CD14-positive monocyte (primary cell): ENCODE measurements at places on chromosomes 2 and 18. TPM values are rescaled to one million over a fixed set of nuclear protein-coding genes. Genes with fewer than 3 reads are reported as not detected.

PRSS56 gene
- polyA plus RNA-seq: not detected

DNA sequence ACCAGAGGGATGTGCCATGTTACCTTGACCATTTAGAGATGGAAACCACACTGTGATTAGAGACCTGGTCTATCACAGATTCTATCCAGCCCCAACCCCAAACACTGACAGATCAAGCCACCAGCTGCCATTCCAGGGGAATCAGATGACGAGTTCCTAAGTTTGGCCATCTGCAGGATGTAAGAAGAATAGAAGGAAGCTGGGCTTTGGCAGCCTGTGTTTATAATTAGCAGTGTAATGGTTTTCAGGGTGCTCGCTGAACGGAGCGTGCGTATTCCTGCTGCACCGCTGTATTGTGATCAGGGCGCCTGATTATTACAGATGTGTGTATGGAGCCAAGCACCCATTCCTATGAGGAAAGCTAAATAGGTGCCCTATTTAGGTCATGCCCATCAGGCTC lies 138.1 kb downstream of the LRRC30 start:
- H3K36me3 ChIP-seq: no peaks in the 10 kb centered on the region
- H3K27me3 ChIP-seq: no peaks in the 10 kb centered on the region
- H3K27ac ChIP-seq: no peak overlapping the region
- no peak overlapping the region for H3K4me3 ChIP-seq
- H3K4me1 ChIP-seq: peaks cover 5% of the 10 kb centered on the region

DNA sequence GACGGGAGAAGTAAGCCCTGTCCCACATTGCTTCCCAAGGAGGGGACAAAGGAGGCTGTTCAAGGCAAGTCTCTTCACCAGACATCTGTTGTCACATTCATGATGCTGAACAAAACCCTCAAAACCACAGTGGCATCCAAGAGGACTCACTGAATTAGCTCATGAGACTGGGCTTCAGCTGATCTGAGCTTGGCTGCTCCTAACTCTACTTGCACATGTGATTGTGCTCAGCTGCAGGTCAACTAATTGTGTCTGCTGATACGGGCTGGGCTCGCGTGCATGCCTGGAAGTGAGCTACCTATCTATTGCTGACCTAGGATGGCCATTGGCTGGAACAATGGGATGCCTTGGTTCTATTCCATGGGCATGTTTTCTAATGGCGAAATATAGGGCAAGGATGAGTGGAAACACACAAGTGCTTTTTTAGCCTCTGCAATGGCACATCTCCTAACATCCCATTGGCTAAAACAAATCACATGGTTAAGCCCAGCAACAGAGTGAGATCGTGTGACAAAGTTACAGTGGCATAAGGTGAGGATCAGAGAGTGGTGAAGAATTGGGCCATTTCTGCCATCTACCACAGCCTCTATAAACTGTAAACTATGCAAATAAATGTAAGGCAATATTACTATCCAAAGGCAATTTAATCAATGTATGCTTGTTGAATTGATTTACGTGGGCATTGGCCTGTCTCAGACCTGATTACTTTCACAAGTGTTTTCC lies 52.9 kb upstream of the CAPN13 start:
- no peaks in the 10 kb centered on the region for H3K36me3 ChIP-seq
- no peaks in the 10 kb centered on the region for H3K4me1 ChIP-seq
- H3K4me3 ChIP-seq: no peak overlapping the region
- H3K27ac ChIP-seq: no peak overlapping the region
- DNase-seq: no peak

ABCB11 gene
- not detected for polyA plus RNA-seq

DNA sequence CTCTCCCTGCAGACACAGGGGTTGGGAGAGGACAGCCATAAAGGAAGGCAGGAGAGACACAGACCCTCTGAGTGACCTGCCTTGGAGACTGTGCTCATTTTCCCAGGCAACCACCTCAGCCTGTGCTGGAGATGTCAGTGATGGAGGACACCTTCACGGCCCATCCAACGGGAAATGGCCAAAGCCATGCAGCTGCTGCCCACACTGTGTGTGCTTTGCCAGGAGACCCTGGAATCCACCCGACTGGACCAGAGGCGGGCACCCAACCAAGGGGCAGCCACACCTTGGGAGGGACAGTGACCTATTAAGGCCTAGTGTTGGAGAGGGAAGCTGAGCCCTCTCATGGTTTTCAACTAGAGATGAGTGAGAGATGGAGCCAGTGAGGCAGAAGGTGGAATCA lies 192.5 kb downstream of the SMAD2 start:
- no peak overlapping the region for H3K4me3 ChIP-seq
- H3K27me3 ChIP-seq: peaks cover 5% of the 10 kb centered on the region
- DNase-seq: no peak

CRYGC gene
- polyA plus RNA-seq: not detected

DNA sequence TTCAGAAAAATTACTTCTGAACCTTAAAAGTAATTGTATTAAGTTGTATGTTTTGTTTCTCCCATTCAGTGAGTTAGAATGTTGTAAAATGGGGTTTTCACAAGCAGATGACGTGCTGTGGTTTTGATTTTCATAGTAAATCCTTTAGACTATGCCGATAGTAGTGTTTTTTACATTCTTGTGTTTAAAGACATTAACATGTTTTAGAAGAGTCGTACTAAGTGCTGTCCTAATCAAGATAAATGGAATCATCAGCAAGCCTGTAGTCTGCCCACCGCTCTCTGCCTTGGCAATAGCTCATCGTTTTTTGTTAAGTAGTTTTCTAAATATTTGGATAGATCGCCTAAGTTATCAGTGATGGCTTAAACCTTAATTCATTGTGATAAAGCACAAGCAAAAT lies 21.5 kb downstream of the PKP4 start:
- H3K4me3 ChIP-seq: no peak overlapping the region
- H3K4me1 ChIP-seq: no peaks in the 10 kb centered on the region
- H3K27ac ChIP-seq: no peak overlapping the region
- DNase-seq: no peak

VWA3B gene
- polyA plus RNA-seq: not detected

DNA sequence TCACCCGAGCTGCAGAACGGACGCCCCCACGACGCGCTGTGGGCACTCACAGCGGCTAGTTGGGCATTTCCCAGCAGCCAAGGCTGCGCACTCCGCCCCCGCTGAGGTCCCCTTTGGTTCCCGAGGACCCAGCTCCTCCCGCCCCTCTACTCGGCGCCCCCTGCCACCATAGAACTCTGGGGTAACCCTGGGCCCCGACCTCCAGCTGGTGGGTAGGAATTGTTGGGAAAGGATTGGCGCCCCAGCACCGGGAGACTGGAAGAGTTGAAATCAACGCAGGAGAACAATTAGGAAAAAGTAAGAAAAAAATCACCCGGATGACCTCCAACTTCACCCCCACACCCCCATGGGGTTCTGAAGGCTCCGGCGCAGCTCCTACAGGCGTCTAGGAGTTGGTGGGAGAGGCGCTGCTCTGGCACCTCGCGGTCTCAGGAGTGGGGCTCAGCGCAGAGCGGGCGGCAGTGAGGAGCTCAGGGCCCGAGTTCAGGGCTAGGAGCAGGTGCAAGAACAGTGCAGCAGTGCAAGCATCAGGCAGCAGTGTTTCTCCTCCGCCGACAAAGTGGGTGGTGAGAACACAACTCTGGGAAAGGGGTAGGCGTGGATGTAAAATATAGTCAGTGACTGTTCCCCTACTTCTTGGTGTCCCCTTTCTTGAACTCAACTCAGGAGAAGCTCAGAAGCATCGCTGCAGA lies 14.0 kb downstream of the POU3F3 start:
- peaks cover 13% of the 10 kb centered on the region for H3K4me1 ChIP-seq
- H3K27me3 ChIP-seq: peaks cover 84% of the 10 kb centered on the region
- H3K4me3 ChIP-seq: no peak overlapping the region
- H3K27ac ChIP-seq: no peak overlapping the region
- DNase-seq: no peak

CFAP65 gene
- not detected in 2 replicates for polyA plus RNA-seq

CDK15 gene
- polyA plus RNA-seq: not detected

DNA sequence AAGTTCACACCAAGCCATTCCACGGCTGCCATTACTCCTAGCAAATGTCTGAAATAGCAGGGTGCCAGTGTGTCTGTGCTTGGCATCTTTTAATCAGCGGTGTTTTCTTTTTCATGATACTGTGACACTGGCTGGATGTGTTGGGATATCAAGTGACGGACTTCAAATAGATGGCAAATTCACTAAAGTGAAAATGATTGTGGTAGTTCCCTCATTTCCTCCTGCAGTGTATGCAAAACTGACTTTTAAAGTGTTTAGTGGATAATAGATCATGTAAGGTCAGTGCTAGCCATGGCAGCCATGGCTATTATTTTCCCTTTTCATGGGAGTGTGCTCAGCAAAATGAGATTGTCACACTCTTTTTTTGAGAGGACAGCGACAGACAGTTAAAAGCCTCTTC lies 261.5 kb upstream of the SIX3 start:
- no peak overlapping the region for H3K27ac ChIP-seq
- no peaks in the 10 kb centered on the region for H3K36me3 ChIP-seq
- no peak overlapping the region for H3K4me3 ChIP-seq
- no peak for DNase-seq
- H3K27me3 ChIP-seq: no peaks in the 10 kb centered on the region

DNA sequence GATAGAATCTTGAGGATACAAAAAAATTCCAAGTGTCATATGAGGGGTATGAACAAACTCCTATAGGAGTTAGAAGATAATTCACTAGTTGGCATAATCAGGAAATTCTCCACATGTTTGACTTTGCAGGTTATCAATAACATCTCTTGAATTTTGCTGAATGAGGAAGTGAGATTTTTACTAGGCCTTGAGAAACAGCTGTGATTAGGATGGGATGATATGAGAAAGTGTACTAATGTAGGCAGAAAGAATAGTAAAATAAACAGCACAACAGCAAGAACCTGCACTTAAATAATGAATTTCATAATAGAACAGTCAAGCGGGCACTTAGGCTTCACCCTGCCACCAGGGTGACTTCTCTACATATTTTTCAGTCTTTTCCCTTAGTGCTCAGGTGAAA lies 570.8 kb upstream of the CRIM1 start:
- H3K4me3 ChIP-seq: no peak overlapping the region
- no peak overlapping the region for H3K27ac ChIP-seq
- no peaks in the 10 kb centered on the region for H3K27me3 ChIP-seq
- H3K4me1 ChIP-seq: no peaks in the 10 kb centered on the region
- no peaks in the 10 kb centered on the region for H3K36me3 ChIP-seq
- DNase-seq: no peak

- no peak for DNase-seq
- H3K36me3 ChIP-seq: no peaks in the 10 kb centered on the region
- H3K27ac ChIP-seq: no peak overlapping the region
- no peak overlapping the region for H3K4me3 ChIP-seq
- no peaks in the 10 kb centered on the region for H3K27me3 ChIP-seq
Observed at GRCh38 chr2:124476291-124476690, 451.2 kb downstream of the CNTNAP5 start.

SERPINB5 gene
- polyA plus RNA-seq: not detected
